ENCODE measurements at places on chromosomes 7 and 10. TPM values are rescaled to one million over a fixed set of nuclear protein-coding genes. Genes with fewer than 3 reads are reported as not detected.

The LOXL4 gene
- total RNA-seq = 0.32 TPM

DNA sequence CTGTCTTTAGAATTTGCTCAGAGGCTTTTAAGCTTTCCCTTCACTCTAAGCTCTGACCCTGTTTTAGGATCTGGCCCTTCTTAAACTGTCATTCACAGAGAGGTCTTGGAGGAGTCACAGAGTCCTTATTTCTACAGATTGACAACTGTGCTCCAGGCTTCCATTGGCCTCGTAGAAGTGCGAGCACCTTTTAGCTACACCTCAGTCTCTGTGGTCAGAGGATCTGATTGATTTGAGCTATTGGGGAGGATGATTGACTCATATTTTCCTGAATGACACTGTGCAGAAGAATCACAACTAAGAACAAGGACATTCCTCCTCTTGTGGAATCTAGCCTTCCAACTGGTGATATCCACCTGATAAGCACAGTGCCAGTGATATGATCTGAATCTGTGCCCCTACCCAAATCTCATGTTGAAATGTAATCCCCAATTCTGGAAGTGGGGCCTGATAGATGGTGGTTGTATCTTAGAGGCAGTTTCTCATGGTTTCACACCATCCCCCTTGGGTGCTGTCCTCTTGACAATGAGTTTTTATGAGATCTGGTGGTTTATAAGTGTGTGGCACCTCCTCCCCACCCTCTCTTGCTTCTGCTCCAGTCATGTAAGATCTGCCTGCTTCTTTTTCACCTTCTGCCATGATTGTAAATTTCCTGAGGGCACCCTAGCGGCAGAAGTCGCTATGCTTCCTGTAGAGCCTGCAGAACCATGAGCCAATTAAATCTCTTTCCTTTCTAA lies 3.2 kb downstream of the CYP3A7 start:
- H3K4me1 ChIP-seq = no peaks in the 10 kb centered on the region
- DNase-seq = no peak
- no peaks in the 10 kb centered on the region for H3K27me3 ChIP-seq
- H3K4me3 ChIP-seq = no peak overlapping the region
- H3K27ac ChIP-seq = no peak overlapping the region
- H3K36me3 ChIP-seq = no peaks in the 10 kb centered on the region

The COL28A1 gene
- total RNA-seq = 1.2 TPM

- H3K36me3 ChIP-seq = no peaks in the 10 kb centered on the region
- no peaks in the 10 kb centered on the region for H3K27me3 ChIP-seq
- peak; percentile 7 for DNase-seq
- no peaks in the 10 kb centered on the region for H3K4me1 ChIP-seq
- H3K4me3 ChIP-seq = no peak overlapping the region
Measured at GRCh38 chr10:123786896-123787295, 104.7 kb downstream of the CPXM2 start.

The ELAPOR2 gene
- total RNA-seq = 17.1 TPM
